Cardiac muscle cell (in vitro differentiated cells and primary cell): ENCODE measurements at places on chromosomes 1 and 21. TPM values are rescaled to one million over a fixed set of nuclear protein-coding genes. Genes with fewer than 3 reads are reported as not detected.

LRRC3 gene
- total RNA-seq = 5.9 and 9.5 TPM in 2 replicates

SLC9C2 gene
- total RNA-seq = 0.25 TPM in 1 of 2 replicates, not detected in the other

FALEC gene
- total RNA-seq = 3.9 TPM in 1 of 2 replicates, not detected in the other

TFAP2E gene
- total RNA-seq = 0.69 TPM in 1 of 2 replicates, not detected in the other

RXFP4 gene
- 0.33 TPM in 1 of 2 replicates, not detected in the other for total RNA-seq

NMNAT2 gene
- 0.12 and 1.3 TPM in 2 replicates for total RNA-seq

WNT2B gene
- 0.74 and 1.2 TPM in 2 replicates for total RNA-seq

CFHR2 gene
- not detected in 2 replicates for total RNA-seq

TMEM269 gene
- 0.21 and 0.69 TPM in 2 replicates for total RNA-seq

PROK1 gene
- 0.24 TPM in 1 of 2 replicates, not detected in the other for total RNA-seq

FAM72A gene
- total RNA-seq = 2.8 and 9.6 TPM in 2 replicates

KCNN3 gene
- total RNA-seq = 0.81 and 1.5 TPM in 2 replicates
